ENCODE measurements at places on chromosomes 7 and 10.

DNA sequence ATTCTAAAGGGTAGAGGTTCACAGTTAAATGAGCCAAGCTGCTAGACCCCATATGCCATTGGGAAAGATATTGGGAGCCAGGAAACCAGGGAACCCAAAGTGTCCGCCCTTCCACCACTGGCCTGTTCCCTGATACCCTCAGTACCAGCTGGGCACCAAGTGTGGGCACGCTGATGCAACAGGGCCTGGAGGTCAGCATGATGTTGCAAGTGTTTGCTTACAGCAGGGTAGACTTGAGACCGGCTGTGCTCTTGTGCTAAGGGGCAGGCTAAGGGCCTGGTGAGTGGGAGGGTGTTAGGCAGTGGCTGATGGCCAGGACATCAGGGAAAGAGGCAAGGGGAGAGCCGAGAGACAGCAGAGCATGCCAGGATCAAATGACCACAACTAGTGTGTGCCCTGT lies 21.0 kb upstream of the MYL7 start:
- no peaks in the 10 kb centered on the region for H3K4me1 ChIP-seq
- no peak overlapping the region for H3K4me3 ChIP-seq
- H3K27ac ChIP-seq: no peak overlapping the region
- DNase-seq: no peak

- no peak overlapping the region for H3K27ac ChIP-seq
- no peaks in the 10 kb centered on the region for H3K36me3 ChIP-seq
Observed at GRCh38 chr7:47815867-47816266, 132.4 kb downstream of the PKD1L1 start.

- DNase-seq: peak; percentile 33
- H3K4me3 ChIP-seq: no peak overlapping the region
- no peak overlapping the region for H3K27ac ChIP-seq
Observed at GRCh38 chr10:31261511-31262311, 57.3 kb upstream of the ZEB1 start.

GRCh38 chr10:30637881-30638467 lies 8.4 kb upstream of the LYZL2 start:
- DNase-seq: no peak
- H3K27ac ChIP-seq: no peak overlapping the region
- no peak overlapping the region for H3K4me3 ChIP-seq
- H3K36me3 ChIP-seq: no peaks in the 10 kb centered on the region
- H3K4me1 ChIP-seq: no peaks in the 10 kb centered on the region
- no peaks in the 10 kb centered on the region for H3K27me3 ChIP-seq

GRCh38 chr10:35643151-35644049 lies 1.3 kb upstream of the FZD8 start:
- peaks cover 20% of the 10 kb centered on the region for H3K4me1 ChIP-seq
- H3K36me3 ChIP-seq: no peaks in the 10 kb centered on the region
- H3K27ac ChIP-seq: peak overlapping the region; percentile 63
- DNase-seq: peak; percentile 84

DNA sequence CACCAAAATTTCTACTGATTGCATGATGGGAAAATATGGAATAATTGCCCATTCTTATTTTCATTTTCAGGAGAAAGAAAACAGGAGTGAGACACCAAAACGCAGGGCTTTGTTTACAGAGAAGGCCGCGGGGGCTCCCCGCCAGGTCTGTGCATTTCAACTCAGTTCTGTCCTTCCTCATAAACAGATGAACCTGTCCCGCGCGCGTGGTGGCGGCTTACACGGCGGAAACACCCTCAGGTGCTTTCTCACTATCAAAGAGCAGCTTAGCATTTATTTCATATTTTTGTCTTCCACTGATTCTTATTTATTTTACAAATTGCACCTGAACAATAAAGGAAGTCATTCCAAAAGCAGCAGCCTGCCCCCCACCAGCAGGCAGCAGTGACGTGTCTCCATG lies 579.4 kb downstream of the PTPRN2 start:
- no peaks in the 10 kb centered on the region for H3K27me3 ChIP-seq
- H3K4me3 ChIP-seq: no peak overlapping the region
- H3K36me3 ChIP-seq: no peaks in the 10 kb centered on the region

DNA sequence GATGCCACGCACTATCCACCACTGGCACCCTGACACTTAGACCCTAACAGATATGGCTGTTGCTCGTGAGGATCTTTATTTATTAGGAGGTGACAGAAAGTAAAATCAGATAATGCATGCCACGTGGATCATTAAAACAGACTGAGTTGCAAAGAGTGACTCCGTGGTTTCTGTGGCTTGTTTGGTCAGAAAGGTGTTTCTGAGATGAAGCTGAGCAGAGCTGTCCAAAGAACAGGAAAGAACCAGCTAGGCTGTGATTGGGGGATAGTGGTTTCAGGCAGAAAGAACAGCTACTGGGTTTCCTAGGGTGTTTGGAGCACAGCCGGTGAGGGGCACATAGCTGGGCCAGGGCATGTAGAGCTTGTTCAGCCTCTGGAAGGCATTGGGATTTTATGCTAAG lies 34.4 kb downstream of the CSGALNACT2 start:
- H3K4me3 ChIP-seq: no peak overlapping the region
- no peak overlapping the region for H3K27ac ChIP-seq
- peaks cover 15% of the 10 kb centered on the region for H3K36me3 ChIP-seq
- H3K27me3 ChIP-seq: no peaks in the 10 kb centered on the region

Data from lung (tissue), 17 donors.